NCI-H1092 (cell line): ENCODE measurements at places on chromosomes 5 and 9.

DNA sequence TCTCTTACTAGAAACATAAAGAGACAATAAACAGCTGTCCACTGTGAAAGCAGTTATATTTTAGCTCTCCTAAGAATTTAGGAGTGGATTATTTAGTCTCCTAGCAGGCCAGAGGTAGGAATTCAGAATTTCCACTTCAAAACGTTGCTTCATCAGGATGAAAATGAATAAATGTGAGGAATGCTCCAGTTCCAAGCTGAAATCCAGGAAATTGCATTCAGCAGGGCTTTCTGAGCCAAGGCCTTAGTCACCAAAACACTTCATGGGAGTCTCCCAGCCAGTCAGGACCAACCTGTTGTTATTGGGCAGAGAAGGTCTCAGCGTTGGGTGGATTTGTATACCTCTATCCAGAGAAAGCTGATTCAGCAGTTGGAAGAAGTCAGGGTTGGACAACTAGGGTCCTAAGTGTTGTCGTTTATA, 1040.3 kb downstream of the TLE1 start:
- no peak for DNase-seq

- no peak for DNase-seq
Observed at GRCh38 chr9:79877943-79878602, 306.3 kb downstream of the TLE4 start.

GRCh38 chr5:15620501-15620900, 120.5 kb downstream of the FBXL7 start:
- no peak for DNase-seq

DNA sequence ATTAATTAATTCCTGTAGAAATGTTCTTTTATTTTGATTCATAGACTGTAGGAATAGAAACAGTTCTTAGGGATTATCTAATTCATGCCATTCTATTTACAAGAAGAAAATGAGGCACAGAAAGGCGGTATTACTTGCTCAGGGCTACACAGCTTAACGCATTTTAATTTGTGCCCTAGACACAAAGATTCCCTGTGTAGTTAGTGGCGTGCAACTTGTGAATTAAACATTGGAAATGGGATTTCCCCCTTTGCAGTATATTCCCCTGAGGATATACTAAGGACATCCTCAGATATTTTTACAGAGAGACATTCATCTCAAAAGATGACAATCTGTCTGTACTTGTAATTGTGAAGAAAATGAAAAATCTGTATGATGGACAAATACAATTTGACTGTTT, 108.1 kb downstream of the SGCD start:
- no peak for DNase-seq

DNA sequence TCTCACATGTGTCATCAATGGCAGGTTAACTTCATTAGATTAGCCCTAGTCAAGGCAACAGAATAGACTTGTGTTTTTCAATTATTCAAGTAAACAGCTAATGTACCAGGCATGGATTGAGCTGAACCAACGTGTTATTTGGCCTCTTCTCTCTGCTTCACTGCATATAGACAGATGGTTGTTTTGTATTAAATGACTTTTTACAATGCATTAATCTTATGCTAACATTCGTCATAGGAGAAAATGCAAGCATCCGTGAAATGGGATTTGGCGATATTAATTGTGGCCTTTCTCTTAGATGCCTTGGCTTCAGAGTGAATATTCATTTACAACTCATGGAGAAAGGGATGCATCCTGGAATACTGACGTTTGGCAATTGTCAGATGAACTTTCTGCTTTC, 208.0 kb downstream of the KCTD16 start:
- no peak for DNase-seq

GRCh38 chr5:20554001-20554400, 566.0 kb upstream of the CDH18 start:
- DNase-seq, result no peak

DNA sequence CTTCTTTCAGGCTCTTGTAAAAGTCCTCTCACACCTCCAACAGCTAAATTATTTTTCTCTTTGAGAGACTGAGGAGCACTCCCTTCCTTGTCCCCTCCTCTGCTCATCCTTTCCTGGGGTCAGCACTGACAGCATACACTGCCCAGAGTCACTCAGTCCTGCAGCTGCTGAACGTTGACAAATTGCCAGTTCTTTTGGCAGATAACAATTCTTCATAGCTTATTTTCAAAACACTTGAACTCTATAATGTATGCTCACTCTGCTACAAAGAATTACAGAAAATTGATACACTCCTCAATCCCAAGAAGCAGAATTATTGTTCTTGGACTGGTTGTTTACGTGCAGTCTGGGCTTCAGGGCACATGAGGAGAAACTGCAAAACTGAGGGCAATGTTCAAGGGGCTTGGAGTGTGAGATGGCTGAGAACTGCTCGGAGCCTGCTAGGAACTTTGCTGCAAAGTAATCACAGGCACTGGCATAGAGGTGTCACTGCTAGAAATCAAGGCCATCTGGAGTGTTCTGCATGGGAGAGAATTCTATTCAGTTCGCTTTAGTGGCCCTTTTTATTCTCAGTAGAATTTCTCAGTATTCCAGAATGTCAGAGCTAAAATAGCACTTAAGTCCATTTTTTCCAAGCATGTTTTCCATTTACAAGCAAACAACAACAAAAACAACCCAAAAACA, 96.4 kb upstream of the SPOCK1 start:
- no peak for DNase-seq

DNA sequence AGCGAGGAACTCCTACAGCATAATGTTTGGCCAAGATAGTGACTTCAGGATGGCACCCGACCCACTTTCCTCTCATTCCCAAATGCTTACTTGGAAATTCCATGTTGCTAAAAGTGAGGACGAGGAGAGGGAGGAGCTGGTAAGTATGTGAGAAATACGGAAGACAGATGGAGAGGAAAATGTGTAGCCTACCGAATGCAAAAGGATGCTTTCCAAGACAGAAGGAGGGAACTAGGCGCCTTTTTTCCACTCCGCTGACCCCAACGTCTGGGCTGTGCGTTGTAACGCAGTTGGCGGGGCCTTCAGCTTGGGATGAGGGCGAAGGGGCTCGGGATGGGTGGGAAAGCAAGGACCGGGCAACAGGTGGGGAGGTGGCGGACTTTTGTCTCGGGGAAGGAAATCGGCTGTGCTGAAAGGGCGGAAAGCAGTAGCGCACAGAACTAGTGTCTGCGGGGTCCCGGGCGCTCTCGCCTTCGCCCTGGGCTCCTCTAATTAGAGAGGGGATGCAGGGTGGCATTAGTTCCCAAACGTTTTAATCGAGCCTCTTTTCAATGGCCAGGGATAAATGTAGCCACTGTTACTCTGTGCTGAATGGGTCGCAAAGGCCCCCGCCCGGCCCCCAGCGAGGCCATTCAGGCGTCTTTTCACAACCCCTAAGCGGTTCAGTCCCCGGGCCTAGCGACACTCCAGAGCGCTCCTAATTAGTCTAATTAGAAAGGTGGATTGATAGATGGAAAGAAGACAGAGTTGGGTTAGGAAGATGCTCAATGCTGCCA, 12.6 kb downstream of the FOXD1 start:
- DNase-seq, result no peak

- DNase-seq, result peak; percentile 66
Observed at GRCh38 chr5:78504704-78505677, 143.6 kb downstream of the LHFPL2 start.

GRCh38 chr9:120264528-120264927, 315.4 kb downstream of the CDK5RAP2 start:
- no peak for DNase-seq

GRCh38 chr5:125969814-125970171, 453.4 kb upstream of the GRAMD2B start:
- no peak for DNase-seq

- DNase-seq, result no peak
Observed at GRCh38 chr5:173720953-173721600, 104.6 kb upstream of the BOD1 start.

GRCh38 chr5:68193481-68194036, 22.0 kb upstream of the PIK3R1 start:
- DNase-seq, result no peak

DNA sequence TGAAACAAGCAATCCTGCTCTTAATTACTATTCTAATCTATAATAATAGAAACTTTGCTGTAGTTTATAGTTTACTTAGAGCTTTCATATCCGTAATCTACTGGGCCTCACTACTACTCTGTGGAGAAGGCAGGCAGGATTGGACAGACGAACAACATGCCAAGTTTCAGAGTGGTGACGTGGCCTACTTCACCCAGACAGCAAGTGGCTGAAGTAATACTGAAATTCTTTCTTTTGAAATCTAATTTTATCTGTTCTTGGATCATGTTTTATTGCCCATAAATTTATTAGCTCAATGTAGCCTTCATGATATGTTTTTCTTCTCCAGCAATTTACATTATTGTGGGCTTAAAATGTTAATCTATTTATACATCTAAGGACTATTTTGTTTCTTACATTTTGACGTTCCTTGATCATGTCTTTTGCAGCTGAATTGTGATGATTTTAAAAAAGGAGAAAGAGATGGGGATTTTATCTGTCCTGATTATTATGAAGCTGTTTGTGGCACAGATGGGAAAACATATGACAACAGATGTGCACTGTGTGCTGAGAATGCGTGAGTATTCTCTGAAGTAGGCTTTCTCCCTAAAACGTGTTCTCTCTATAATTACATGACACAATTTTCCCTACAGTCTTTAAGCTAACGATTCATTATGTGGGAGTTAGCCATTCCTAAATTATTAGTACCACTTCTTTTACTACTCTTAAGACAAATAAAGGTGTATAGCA, 22.4 kb downstream of the SPINK5 start:
- DNase-seq, result no peak

- DNase-seq, result no peak
Observed at GRCh38 chr5:56147659-56148230, 85.4 kb downstream of the ANKRD55 start.
